ENCODE measurements at places on chromosomes 7 and 10.

- DNase-seq = peak; percentile 40
Observed at GRCh38 chr10:126387931-126388911, at the start of gene ADAM12. Gene ADAM12, minus strand, starts transcription at chr10:126388477. Its CDS starts 332 bp downstream, at chr10:126388145.

DNA sequence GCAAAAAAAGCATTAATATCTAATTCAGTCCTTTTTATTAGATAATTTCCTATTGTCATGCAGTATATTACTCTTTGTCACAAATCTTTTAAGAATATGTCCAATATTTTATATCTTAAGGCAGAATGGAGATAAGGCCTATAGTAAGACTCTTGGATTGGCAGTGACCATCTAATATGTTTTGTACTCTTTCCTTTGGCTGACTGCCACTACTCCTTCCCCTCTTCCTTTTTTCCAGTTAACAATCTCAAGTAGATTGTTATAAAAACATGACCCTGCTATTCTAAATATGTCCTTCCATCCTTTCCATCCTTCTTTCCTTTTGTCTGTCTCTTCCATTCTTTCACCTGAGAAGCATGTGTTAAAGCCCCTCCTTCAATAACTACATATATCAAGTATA lies 92.8 kb upstream of the TMEM168 start:
- no peak for DNase-seq

- peak; percentile 52 for DNase-seq
Observed at GRCh38 chr10:124534231-124534798, 72.7 kb downstream of the LHPP start.

DNA sequence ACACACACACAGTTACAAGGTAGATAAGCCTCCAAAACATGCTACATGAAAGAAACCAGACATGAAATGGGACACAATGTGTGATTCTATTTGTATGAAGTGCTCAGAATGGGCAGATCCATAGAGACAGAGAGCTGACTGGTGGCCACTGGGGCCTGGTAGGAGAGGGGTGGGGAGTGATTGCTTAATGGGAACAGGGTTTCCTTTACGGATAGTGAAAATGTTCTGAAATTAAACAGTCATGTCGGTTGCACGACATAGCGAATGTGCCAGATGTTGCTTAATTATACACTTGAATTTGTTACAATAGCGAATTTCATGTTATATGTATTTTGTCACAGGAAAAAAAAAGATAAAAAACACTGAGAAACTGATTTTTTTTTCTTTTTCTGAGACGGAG lies 122.3 kb downstream of the SPDYE5 start:
- DNase-seq = no peak

DNA sequence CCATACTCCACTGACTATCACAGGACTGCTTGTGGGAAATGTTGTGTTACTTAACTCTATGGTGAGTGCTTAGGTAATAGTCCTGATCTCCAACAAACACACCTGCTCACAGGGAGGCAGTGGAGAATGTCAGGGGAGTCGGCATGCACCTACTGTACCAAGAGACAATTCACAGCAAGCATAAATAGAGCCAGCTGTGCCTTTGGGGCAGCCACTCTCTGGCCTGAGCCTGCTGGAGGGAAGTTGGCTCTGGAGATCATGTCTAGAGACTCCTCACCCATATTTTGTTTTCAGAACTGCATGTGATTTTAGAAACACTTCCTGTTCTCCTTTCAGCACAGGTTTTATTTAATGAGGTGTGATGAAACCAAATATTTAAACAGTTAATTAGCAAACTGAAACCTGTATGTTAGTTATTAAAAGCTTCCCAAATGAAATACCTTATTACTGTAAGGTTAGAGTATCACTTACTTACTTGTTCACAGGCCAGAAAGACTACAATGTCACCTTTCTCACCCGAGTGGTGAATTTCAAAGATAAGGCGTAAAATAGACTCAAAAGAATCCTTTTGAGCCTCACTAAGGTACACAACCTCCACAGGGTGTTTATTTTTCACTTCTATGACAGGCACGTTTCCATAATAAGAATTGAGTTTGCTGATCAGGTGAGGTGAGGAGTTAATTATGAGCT lies 21.8 kb downstream of the DHX32 start:
- DNase-seq = no peak

GRCh38 chr10:83373671-83374070 lies 765.6 kb upstream of the GHITM start:
- DNase-seq = no peak

DNA sequence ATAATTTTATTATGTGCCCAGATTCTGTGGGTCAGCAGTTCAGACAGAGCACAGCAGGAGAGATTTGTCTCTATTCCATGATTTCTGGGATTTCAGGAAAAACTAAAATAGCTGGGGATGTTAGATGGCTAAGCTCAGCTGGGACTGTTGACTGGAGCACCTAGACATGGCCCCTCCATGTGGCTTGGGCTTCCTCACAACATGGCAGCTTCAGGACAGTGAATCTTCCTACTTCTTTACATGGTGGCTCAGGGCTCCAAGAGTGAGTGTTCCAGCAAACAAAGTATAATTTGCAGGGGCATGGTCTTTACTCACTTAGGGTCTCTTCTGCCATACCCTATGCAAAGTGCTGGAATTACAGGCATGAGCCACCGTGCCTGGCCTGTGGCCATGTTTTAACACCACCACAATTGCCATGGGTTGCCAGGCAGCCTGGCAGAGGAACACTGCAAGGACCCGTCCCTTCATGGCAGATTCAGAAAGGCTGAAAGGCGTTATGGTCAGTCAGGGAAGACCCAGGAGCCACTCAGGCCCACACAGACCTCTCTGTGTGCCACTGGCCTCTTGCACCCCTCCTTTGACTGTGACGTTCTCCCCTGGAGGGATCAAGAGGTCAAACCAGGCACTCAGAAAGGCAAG lies 50.8 kb upstream of the ZMIZ1 start:
- DNase-seq = peak; percentile 10

DNA sequence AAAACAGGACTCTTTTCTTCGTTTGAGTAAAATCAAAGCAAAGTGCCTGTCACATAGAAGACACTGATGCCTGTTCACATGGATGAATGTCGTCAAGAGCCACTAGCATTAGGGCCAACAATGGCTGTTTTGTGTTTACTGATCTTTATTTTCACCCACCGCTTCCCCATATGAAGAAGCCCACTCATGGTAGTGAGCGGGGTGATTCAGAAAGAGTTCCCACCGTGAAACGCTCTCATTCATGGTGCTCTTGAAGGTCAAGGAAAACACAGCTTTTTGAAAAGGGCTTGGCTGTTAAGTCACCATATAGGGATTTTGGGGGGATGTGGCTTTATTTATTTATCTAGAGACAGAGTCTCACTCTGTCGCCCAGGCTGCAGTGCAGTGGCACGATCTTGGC lies 12.5 kb downstream of the PROSER2 start:
- DNase-seq = no peak

- no peak for DNase-seq
Observed at GRCh38 chr10:84238909-84239308, 2.4 kb downstream of the LRIT1 start.

DNA sequence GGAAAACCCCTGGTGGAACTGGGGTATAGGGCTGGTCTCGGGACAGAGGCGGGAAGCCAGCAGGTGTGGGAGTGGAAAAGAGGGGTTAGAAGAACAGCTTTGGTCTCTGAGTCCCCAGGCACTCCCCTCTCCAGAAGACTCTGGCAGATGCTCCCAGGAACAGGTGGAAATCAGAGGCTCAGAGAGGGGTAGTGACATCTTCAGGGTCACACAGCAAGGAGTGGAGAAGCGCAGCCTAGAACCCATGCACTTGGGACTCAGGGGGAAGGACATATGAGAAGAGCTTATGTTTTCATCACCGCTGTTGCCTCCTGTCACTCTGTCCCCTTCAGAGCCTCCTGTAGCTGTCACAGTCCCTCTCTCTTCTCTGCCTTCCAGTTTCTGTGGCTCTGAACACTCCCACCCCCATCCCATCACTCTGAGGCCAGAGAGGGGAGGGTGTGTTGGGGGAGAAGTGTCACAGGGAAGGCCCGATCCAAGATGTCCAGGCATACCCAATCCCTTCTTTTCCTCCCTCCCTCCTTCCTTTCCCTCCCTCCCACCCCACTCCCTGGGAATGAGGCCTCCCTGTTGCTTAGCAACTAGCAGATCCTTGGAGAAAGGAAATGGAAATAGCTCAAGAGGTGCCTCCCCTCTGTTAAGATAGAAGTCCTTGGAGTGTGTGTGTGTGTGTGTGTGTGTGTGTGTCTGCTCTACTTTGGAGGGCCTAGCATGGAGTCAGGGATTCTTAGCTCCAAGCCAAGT lies 32.0 kb downstream of the SRRM3 start:
- no peak for DNase-seq

GRCh38 chr10:112981553-112981952 lies 31.5 kb downstream of the TCF7L2 start:
- DNase-seq = no peak

DNA sequence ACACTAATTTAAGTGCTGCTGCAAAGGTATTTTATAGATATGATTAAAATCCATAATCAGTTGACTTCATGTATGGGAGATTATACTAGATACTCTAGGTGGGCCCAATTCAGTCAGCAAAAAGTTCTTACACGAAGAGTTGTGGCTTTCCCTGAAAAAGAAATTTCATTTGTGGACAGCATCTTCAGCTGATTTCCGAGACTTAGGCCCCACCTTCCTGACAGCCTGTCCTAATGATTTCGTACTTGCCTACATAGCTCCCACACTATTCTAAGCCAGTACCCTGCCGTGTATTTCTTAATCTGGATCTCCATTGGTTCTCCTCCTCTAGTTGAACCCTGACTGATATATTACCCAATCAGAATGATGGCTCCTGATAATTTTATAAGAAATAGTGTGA lies 297.9 kb downstream of the EXOC4 start:
- no peak for DNase-seq

DNA sequence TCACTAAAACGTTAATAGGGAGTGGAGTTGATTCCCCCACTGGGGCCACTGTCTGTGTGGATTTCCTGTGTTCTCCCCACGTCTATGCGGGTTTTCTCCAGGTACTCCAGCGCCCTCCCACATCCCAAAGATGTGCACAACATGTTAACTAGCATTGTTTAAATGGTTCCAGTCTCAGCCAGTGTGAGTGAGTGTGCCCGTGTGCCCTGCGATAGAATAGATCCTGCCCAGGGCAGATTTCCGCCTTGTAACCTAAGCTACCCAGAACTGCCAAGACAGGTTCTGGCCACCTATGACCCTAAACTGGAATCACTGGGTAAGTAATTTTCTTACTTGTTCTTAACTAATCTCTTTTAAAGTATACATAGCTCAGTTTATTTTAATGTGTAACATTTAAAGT lies 58.5 kb downstream of the CCDC6 start:
- no peak for DNase-seq

GRCh38 chr7:155948423-155948822 lies 136.2 kb upstream of the SHH start:
- DNase-seq = no peak

DNA sequence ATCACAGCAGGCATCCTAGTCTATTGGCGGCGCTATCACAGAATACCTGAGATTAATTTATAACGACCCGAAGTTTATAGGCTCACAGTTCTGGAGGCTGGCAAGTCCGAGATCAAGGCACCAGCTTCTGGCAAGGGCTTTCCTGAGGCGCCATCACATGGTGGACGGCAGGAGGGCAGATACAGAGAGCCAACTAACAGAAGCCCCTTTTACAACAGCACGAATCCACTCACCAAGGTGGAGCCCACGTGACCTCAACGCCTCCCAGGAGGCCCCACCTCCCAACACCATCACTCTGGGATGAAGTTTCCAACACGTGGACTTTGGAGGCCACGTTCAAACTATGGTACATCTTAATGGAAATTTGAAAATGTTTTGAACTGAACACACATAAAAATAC lies 255.3 kb downstream of the ELFN1 start:
- no peak for DNase-seq

GRCh38 chr7:70670288-70670687 lies 461.7 kb upstream of the GALNT17 start:
- DNase-seq = no peak

GRCh38 chr7:15874774-15875173 lies 188.3 kb upstream of the MEOX2 start:
- no peak for DNase-seq

- no peak for DNase-seq
Observed at GRCh38 chr7:52325237-52325636, 710.2 kb upstream of the POM121L12 start.

Data from dorsolateral prefrontal cortex (tissue), 122 donors.